ENCODE measurements at places on chromosomes 5 and 9.

DNA sequence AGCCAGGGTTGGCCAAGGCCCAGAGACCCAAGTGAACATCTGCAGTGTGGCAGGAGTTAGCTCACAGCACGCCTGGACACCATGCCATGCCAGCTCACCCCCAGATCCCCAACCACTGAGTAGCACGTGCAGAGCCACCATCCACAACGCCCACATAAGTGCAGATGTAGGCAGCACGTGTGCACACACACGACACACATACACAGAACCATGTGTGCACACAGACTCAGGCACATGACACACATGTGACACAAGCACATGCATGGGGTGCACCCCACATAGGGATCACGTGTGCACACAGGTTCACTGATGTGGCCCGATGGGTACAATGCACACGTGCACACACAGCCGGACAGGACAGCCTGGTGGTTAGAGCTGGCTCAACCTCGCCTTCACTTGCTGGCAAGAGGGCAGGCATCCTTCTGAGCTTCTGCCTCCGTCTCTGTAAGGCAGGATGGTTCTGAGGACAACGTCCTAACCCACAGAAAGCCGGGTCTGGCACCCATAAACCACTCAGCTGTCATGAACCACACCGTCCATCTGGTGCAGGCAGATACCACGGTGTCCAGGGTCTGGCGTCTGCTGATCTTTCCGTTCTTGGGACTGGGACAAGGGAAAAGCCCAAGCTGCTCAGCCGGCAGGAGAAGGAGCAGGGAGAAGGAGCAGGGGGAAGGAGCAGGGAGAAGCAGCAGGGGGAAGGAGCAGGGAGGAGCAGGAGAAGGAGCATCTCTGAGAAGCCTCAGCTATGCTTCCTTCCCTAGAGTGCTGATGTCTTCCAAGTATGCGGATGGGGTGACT is 12.0 kb downstream of the LRRC26 start:
- H3K36me3 ChIP-seq: no peaks in the 10 kb centered on the region
- peak; percentile 3 for DNase-seq
- H3K27me3 ChIP-seq: peaks cover 49% of the 10 kb centered on the region
- H3K4me3 ChIP-seq: no peak overlapping the region
- H3K4me1 ChIP-seq: peaks cover 23% of the 10 kb centered on the region

- no peaks in the 10 kb centered on the region for H3K27me3 ChIP-seq
- peaks cover 47% of the 10 kb centered on the region for H3K4me1 ChIP-seq
- H3K27ac ChIP-seq: no peak overlapping the region
- H3K36me3 ChIP-seq: no peaks in the 10 kb centered on the region
- DNase-seq: no peak
Measured at GRCh38 chr5:27462936-27463335, 424.6 kb upstream of the CDH9 start.

- no peak overlapping the region for H3K4me3 ChIP-seq
- no peaks in the 10 kb centered on the region for H3K36me3 ChIP-seq
- no peaks in the 10 kb centered on the region for H3K4me1 ChIP-seq
- H3K27ac ChIP-seq: no peak overlapping the region
Measured at GRCh38 chr9:76188905-76189304, 205.3 kb downstream of the RFK start.

DNA sequence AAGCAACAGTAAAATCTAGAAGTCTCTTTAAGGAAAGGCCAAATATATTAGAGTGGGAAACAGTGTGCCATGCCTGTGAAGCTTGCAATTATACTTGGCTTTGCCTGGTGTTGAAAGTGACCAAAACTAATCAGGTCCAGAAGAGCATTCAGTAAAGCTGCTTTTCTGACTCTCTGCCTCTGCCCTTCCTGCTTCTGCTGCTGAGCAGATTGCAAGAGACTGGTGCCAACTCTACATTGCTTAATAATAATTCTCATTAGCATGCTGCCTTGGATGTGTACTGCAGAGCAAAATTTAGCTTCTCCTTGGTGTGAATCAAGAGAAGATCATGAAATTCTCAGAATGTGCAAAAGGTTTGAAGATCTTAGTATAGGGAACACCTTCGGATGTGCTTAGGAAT is 120.4 kb upstream of the RFX3 start:
- no peak overlapping the region for H3K27ac ChIP-seq
- DNase-seq: no peak
- no peaks in the 10 kb centered on the region for H3K36me3 ChIP-seq
- no peaks in the 10 kb centered on the region for H3K27me3 ChIP-seq
- no peak overlapping the region for H3K4me3 ChIP-seq
- H3K4me1 ChIP-seq: no peaks in the 10 kb centered on the region

- H3K27me3 ChIP-seq: no peaks in the 10 kb centered on the region
- no peak overlapping the region for H3K4me3 ChIP-seq
- no peaks in the 10 kb centered on the region for H3K4me1 ChIP-seq
- DNase-seq: no peak
Measured at GRCh38 chr5:108579236-108579635, 168.5 kb upstream of the FER start.

GRCh38 chr5:121762426-121762825 is 89.3 kb upstream of the FTMT start:
- DNase-seq: no peak
- no peaks in the 10 kb centered on the region for H3K4me1 ChIP-seq
- no peak overlapping the region for H3K27ac ChIP-seq
- H3K4me3 ChIP-seq: no peak overlapping the region
- H3K36me3 ChIP-seq: no peaks in the 10 kb centered on the region

DNA sequence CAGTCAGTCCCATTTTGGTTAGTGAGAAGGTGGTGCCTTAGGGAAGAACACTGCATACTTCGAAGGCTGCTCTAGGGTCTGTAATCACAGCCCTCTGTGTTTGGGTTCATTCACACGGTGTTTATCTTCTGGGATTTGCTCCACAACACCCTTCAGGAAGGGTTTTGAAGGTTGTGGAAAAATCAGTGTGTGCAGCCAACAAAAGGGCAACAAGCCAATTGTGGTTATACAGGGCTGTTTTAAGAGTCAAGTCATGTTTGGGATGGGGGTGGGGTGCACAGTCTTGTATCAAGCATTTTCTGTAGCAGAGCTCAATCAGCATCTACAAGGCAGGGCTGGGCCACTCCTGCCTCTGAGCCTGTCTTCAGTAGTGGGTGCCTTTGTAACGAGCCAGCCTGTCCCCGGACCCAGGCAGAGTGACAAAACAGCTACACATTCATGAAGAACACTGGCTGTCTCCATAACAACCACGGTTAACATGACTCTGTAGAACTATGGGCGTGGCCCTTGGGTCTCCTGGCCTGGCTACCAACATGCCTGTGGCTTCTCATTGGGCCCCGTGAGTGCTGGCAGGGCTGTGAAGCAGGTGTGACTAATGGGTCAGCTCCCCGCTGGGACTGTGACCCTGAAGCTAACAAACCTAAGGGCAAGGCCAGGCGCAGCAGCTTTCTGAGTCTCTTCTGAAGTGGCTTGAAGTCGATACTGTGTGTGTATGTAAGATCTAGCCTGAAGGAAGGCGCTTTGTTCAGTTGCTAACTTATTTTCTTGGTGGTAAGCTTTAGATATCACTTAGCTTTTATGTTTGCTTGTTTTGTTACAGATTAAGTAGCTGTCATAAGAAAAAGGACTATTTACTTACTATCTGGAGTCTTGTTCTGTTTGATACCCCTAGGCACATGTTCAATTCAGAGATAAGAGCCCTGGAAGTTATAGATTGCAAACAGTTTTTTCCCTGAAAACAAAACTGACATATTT is 27.9 kb upstream of the GOLM1 start:
- no peak overlapping the region for H3K4me3 ChIP-seq
- no peaks in the 10 kb centered on the region for H3K36me3 ChIP-seq
- H3K4me1 ChIP-seq: no peaks in the 10 kb centered on the region
- H3K27me3 ChIP-seq: no peaks in the 10 kb centered on the region
- DNase-seq: peak; percentile 12

- no peaks in the 10 kb centered on the region for H3K4me1 ChIP-seq
- H3K36me3 ChIP-seq: no peaks in the 10 kb centered on the region
- DNase-seq: no peak
- H3K27ac ChIP-seq: no peak overlapping the region
- no peak overlapping the region for H3K4me3 ChIP-seq
Measured at GRCh38 chr5:62824936-62825335, 246.3 kb downstream of the LRRC70 start.

GRCh38 chr5:16791036-16791705 is 144.9 kb downstream of the MYO10 start:
- no peaks in the 10 kb centered on the region for H3K4me1 ChIP-seq
- no peak overlapping the region for H3K27ac ChIP-seq
- DNase-seq: peak; percentile 44

DNA sequence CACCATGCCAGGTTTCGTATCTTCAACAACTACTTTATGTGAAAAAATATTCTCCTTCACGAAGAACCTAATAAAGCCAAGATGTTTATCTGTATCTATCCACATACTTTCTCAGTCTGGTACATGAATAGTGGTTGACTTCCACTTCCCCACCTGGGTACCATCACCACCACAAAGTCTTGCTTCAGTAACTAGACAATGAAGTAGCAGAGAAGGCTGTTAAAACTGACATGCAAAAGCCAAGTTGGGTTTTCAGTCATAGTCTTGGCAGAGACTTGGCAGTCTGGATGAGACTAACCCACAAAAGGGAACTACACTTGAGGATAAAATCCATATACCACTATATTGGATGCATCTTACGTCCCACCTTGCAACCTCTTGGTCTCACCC is 5.0 kb downstream of the P4HA2 start:
- H3K27me3 ChIP-seq: no peaks in the 10 kb centered on the region
- no peak for DNase-seq
- H3K4me3 ChIP-seq: no peak overlapping the region
- H3K36me3 ChIP-seq: no peaks in the 10 kb centered on the region
- H3K27ac ChIP-seq: no peak overlapping the region

DNA sequence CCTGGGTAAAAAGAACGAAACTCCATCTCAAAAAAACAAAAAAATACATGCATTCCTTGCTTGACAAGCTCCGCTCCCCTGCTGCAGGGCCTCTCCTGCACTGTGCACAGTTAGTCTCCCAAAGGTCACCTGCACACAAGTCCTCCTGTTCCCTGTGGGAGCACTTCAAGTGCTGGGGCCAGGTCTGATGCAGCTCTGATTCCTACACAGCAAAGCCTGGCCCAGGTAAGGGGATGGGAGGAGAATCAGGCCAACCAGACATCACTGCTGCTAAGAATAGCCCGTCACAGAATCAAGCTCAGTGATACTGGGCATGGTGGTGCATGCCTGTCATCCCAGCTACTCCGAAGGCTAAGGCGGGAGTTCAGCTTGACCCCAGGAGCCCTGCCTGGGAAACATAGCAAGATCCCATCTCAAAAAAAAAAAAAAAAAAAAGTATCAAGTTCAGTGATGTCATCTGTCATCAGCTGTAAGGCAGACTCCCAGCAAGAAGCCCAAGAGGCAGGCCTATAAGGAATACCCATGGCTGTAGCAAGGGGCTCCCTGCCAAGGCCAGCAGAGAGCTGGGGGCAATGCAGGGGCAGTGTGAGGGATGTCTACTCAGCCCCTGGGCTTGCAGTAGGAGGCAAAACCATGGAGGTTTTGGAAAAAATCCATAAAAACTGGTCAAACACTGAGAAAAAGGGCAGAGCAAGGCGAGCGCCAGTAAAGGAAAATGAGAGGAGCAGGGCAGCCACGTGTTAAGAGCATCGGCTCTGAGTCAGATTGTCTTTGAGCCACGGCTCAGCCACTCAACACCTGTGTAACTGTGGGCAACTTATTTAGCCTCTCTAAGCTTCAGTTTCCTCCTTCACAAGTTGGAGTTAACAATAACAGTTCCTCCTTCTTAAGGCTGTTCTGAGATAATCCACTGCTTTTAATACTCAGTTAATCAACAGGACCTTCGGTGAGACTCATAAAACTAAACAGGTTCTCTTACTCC is 3.2 kb downstream of the TPM2 start:
- no peaks in the 10 kb centered on the region for H3K4me1 ChIP-seq
- no peak overlapping the region for H3K4me3 ChIP-seq
- H3K27me3 ChIP-seq: 0 out of 2 replicates have a peak, but pooled peaks cover 4% of the 10 kb centered on the region
- H3K27ac ChIP-seq: no peak overlapping the region
- DNase-seq: no peak
- H3K36me3 ChIP-seq: no peaks in the 10 kb centered on the region

DNA sequence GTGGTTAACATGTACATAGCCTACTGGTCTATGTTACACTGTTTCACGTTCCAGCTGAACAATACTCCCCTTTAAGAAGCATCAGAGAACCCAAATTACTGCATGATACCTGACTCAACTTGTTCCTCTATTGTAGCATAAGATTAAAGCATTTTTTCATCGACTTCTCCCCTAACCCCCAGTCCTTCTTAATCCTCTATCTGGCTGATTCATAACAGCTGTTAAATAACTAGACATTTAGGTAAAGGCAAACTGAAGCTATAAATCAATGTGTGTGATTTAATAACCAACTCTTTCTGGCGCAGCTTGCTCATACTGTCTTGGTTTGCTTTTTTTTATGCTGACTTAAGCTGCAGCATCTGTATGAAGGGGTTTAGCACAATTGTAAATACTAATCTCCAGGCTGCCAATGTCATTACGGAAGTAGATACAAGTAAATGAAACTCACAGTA is 94.2 kb upstream of the MTAP start:
- no peak overlapping the region for H3K27ac ChIP-seq
- no peaks in the 10 kb centered on the region for H3K4me1 ChIP-seq
- no peaks in the 10 kb centered on the region for H3K27me3 ChIP-seq
- no peak for DNase-seq

DNA sequence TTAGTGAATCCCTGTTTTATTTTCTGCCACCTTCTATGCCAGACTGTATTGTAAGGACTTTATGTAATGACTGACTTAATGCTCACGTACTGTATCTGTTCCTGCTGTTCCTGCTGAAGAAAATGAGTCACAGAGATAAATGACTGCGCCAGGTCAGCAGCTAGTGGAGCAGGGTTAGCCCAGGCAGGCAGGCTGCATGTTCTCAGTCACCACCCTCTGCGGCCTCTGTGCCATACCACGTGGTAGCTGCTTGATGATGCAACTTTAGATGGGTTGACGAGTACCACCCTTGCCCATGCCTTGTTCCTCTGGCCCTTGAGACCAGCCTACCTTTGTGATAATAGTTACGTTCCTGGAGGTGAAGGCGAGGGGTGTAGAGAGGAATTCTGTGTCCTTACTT is 161.9 kb downstream of the TRIO start:
- no peak for DNase-seq
- H3K4me1 ChIP-seq: no peaks in the 10 kb centered on the region

DNA sequence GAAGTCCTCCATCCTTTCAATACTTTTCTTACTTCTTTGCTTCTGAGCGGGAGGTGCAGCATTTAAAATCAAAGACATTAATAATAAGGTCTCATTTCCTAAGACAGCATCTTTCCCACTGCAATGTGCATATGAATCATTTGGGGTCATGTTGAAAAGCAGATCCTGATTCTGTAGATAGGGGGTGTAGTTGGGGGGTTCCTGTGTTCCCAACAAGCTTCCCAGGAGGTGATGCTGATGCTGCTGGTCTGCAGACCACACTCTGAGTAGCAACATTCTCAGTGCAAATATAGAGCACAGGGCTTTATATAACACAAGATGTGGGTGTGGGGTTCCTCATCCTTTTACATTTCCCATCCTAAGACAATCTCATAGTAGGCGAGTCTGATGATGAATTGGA is 126.5 kb upstream of the PALM2AKAP2 start:
- no peaks in the 10 kb centered on the region for H3K36me3 ChIP-seq
- H3K4me3 ChIP-seq: no peak overlapping the region
- no peaks in the 10 kb centered on the region for H3K4me1 ChIP-seq
- H3K27me3 ChIP-seq: no peaks in the 10 kb centered on the region

GRCh38 chr5:33824516-33825195 is 67.1 kb downstream of the ADAMTS12 start:
- no peaks in the 10 kb centered on the region for H3K36me3 ChIP-seq
- DNase-seq: no peak
- H3K4me1 ChIP-seq: no peaks in the 10 kb centered on the region
- no peak overlapping the region for H3K4me3 ChIP-seq
